T-cell (primary cell): ENCODE measurements at places on chromosomes 4 and X. TPM values are rescaled to one million over a fixed set of nuclear protein-coding genes. Genes with fewer than 3 reads are reported as not detected.

Gene OPRPN
- total RNA-seq = not detected

Gene MAGEA4
- not detected for total RNA-seq

Gene UGT2B10
- total RNA-seq = not detected

Gene CENPVL1
- not detected for total RNA-seq

Gene P2RY4
- 1.2 TPM for total RNA-seq

Gene GRPR
- 0.16 TPM for total RNA-seq

Gene ADAM29
- not detected for total RNA-seq
